ENCODE measurements at places on chromosomes 12 and 14. TPM values are rescaled to one million over a fixed set of nuclear protein-coding genes. Genes with fewer than 3 reads are reported as not detected.

The SERPINA1 gene
- 25.7 TPM for polyA plus RNA-seq

GRCh38 chr14:77882636-77883035 lies 82.7 kb downstream of the ADCK1 start:
- no peak for DNase-seq

- no peak for DNase-seq
Measured at GRCh38 chr12:116150452-116150851, 127.0 kb downstream of the MED13L start.

- DNase-seq = no peak
Measured at GRCh38 chr14:51079085-51079484, 15.8 kb downstream of the TRIM9 start.

The ORMDL2 gene
- 35.5 TPM for polyA plus RNA-seq

The RPGRIP1 gene
- polyA plus RNA-seq = 0.15 TPM

The MAGOHB gene
- polyA plus RNA-seq = 14.1 TPM

The RPL10L gene
- not detected for polyA plus RNA-seq

GRCh38 chr12:33267641-33268040 lies 172.0 kb downstream of the SYT10 start:
- DNase-seq = no peak

- DNase-seq = peak; percentile 52
Measured at GRCh38 chr12:78229591-78230101, 399.0 kb downstream of the NAV3 start.

DNA sequence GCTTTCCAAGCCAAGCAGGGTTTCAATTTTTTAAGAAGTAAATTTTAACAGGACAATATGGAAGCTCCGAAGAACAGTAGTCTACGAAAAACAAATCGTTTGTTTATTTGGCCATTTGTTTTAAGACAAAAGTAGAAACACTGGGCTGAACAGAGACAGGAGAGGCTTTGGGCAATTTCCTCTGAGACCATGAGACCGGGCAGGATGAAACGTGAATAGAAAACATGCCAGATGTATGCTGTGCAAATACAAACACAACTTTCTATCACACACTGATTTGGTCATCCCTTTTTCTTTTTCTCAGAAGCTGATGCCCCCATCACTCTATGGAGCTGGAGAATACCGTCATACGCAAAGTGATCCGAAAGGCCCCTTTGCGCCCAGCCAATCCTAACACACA lies 1111.1 kb downstream of the BCL11B start:
- no peak for DNase-seq

The TDRD9 gene
- polyA plus RNA-seq = 0.23 TPM

DNA sequence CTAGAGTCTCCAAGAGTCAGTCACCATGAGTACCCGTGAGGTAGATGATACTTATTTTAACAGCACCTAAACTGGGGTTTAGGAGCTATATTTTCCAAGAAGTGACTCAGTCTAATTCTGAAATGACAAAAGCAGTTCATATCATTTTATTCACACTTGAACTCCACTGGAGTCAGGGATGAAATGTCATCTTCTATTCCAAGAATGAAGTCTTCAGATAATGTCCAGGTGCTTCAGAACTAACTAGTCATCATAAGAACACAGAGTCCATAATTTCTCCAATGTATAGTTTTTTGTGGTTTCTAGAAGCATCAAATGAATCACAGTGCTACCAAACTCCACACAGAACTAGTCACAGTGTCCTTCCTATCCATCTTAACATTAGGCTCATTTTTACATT lies 13.3 kb downstream of the DNM1L start:
- DNase-seq = no peak

GRCh38 chr12:7935590-7936581 lies at the start of gene SLC2A3:
SLC2A3 (minus strand) TSS chr12:7936187; CDS start chr12:7936034, 153 bp downstream.
- DNase-seq = peak; percentile 42

The DLGAP5 gene
- polyA plus RNA-seq = 0.47 TPM

GRCh38 chr12:131773582-131774221 lies 54.5 kb upstream of the MMP17 start:
- no peak for DNase-seq

The GPR84 gene
- 0.22 TPM for polyA plus RNA-seq

- no peak for DNase-seq
Measured at GRCh38 chr14:81384900-81385299, 15.2 kb downstream of the STON2 start.

GRCh38 chr12:94299846-94300245 lies 151.5 kb downstream of the PLXNC1 start:
- no peak for DNase-seq

GRCh38 chr12:13887779-13888388 lies 93.5 kb downstream of the GRIN2B start:
- no peak for DNase-seq

The TNS2 gene
- polyA plus RNA-seq = 161 TPM

DNA sequence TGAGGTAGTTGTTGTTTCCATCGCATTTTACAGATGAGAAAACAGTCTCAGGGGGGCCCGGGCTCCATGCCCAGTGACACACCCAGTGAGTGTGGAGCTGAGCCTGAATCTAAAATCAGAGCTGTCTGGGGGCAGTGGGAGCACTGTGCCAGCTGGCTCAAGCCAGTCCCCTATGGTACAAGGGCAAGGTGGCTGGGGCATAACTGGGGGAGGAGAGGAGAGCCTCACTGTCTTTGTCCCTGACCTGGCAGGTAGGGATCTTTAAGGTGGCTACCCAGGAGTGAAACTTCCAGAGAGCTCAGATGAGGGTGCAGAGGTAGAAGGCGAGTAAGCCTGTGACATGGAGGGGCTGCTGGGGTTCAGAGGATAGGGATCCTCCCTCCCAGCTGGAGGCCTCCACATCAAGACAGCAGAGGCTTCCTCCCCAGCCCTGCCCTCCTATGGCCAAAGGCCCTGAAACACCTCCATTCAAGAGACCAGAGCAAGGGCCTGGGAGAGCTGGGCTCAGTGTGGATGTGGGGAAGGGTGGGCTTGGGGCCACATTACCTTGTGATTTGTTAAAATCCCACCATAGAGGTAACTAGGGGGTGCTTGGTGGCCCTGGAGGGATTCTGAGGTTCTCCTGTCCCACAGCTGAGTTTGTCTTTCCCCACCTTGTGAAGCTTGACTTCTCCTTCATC lies 33.1 kb downstream of the ASCL4 start:
- no peak for DNase-seq

DNA sequence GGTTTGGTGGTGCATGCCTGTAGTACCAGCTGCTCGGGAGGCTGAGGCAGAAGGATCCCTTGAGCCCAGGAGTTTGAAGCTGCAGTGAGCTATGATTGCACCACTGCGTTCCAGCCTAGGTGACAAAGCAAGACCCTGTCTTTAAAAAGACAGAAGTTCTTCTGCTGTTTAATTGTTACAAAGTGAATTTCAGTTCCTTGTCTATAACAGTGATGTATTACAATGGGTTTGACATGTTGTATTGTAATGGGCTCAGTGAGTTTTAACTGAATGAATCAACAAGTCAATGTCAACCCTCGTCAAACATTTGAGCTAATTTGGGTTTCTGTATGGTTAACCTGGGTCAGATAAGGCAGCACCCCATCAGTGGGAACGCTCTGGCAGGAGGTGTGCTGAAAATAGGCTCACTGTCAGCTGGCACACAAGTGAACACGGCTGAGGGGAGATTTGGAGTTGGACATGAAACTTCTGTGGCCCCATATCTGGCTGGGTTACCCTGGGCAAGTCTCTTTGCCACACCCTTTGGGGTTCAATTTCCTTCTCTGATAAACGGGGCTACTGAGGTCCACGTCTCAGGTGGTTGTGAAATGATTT lies 14.0 kb upstream of the TRPV4 start:
- no peak for DNase-seq

GRCh38 chr12:130933269-130933995 lies 20.3 kb upstream of the ADGRD1 start:
- DNase-seq = no peak

The ACYP1 gene
- polyA plus RNA-seq = 16.9 TPM

DNA sequence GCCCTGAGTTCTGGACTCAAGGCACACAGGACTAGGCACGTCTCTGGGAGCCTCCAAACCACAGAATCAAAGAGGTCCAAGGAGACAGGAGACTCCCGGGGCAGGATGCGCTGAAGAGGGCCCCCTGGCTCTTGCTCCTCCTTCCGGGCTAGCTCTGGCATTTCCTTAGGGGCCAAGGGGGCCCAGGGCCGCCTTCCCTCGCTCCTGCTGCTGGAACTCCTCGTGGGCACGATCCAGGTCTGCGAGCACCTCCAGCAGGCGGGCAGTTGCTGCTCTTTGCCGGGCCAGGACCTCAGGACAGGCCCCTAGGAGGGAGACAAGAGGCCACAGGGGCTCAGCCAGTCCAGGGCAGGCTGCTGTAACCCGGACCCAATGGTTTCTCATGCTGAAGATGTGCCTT lies 35.8 kb downstream of the RASAL1 start:
- no peak for DNase-seq

DNA sequence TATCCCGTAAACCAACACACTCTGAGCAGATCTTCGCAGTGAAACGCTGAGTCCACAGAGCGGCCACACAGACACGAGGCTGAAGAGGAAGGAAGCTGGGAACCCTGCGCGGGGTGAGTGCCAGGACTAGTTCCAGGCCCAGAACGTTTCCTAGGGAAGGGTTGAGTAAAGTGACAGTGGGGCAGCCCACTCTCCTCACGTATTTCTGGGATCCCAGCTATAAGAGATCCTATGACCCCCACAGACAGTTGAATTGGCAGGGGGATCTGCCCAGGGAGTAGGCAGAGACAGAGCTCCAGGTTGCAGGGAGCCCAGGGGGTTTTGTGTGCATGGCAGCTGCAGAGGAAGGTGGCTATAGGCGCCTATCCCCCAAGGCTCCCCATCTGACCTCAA lies 51.1 kb downstream of the GTF2A1 start:
- DNase-seq = peak; percentile 53

DNA sequence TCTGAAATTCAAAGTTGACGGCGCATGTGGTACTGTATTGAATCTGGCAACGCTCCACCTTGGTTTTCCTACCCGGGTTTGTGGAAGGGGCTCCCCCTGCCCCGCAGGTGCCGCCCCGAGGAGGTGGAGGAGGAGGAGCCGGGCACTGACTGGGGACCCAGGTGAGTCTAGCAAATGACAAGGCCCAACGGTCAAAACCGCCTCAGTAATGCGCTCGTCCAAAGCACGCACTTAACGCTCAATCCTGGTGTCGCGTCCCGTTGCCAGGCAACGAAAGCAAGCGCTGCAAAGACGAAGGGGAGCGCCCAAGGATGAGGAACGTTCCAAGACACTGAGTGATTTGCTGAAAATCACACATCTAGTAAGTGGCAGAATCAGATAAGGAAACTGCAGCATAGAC lies 24.0 kb upstream of the CLEC4E start:
- DNase-seq = no peak

The SNAPC1 gene
- 5.2 TPM for polyA plus RNA-seq

The GPR135 gene
- 4.6 TPM for polyA plus RNA-seq

DNA sequence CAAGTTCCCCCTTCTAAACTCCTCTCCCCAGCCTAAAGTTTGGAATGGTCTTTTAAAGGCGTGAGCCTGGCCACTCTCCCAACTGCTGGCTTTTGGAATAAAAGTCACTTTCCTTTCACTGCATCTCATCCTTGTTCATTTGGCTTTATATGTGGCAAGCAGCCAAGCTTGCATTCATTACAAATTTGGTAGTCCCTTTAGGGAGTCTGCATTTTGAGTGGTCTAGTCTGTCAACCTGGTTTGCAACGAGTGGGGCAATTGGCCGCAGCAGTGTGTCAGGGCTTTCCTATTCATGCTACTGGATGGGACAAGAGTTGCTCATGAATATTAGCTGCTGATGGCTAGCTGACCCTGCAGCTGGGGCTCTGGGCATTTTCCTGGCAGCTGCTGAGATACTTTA lies 57.0 kb downstream of the CATSPERB start:
- DNase-seq = no peak

DNA sequence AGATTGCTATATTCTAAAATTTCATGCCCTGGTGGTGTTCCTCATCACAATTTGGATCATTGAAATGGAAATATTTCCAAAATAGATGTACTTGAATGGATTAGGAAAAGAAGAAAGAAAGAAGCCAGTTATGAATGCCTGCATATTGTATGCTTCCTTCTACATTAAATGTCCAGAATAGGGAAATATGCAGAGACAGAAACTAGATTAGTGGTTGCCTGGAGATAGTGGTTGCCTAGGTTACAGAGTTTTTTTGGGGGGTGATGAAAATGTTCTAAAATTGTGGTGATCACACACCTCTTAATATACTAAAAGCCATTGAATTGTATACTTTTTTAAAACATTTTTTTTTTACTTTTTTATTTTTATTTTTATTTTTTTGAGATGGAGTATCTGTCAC lies 18.0 kb downstream of the TUBA1A start:
- DNase-seq = no peak

The DPPA3 gene
- 1.3 TPM for polyA plus RNA-seq

GRCh38 chr12:89862511-89863445 lies 154.1 kb upstream of the ATP2B1 start:
- DNase-seq = no peak

GRCh38 chr12:13603953-13604352 lies 377.4 kb downstream of the GRIN2B start:
- no peak for DNase-seq

DNA sequence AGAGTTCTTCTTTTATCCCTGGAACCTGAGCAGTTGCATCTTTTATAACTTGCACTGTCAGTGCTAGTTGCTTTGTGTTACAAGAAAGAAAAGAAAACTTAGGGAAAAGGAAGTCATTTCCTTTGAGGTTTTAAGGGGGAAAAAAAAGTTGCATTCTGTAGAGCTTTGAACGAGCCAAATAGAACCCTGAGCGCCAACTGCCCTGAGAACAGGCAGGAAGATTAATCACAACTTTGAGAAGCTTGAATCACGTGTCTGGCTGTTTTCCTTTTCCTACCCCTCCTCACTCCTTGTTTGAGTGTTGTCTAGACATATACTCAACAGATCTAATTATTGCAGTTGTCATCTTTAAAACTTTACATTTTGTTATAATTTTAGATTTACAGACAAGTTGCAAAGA lies 12.5 kb downstream of the PCNX1 start:
- no peak for DNase-seq

The LBHD2 gene
- not detected for polyA plus RNA-seq

GRCh38 chr12:18975933-18976332 lies 153.6 kb upstream of the PLEKHA5 start:
- no peak for DNase-seq

The ASB2 gene
- polyA plus RNA-seq = 2.6 TPM

- no peak for DNase-seq
Measured at GRCh38 chr12:117830471-117830870, 138.3 kb downstream of the KSR2 start.

The ORAI1 gene
- polyA plus RNA-seq = 3.4 TPM

- no peak for DNase-seq
Measured at GRCh38 chr12:76252031-76252430, 96.2 kb downstream of the BBS10 start.

GRCh38 chr12:98291828-98292227 lies 223.6 kb upstream of the TMPO start:
- no peak for DNase-seq

Measured in ovary (tissue), 10 donors.